ENCODE measurements at places on chromosomes 3 and 15.

DNA sequence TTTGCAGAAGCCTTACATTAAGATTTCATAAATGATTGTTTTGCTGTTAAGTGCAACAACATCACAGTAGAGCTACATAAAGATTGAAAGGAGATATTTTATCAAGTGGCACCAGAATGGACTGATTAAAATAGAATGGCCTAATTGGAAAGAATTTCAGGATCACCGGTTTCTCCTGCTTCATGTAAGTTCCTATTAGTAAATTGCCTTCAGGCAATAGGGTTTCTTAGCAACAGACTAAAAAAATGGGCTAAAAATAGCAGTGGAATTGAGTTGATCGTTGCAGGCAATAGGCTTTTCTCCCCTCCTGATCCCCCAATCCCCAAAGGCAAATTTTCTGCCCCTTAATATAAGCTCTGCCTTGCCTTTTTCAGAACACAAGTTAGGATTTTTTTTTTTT, 917 bp downstream of the LNP1 start:
- no peak for DNase-seq

DNA sequence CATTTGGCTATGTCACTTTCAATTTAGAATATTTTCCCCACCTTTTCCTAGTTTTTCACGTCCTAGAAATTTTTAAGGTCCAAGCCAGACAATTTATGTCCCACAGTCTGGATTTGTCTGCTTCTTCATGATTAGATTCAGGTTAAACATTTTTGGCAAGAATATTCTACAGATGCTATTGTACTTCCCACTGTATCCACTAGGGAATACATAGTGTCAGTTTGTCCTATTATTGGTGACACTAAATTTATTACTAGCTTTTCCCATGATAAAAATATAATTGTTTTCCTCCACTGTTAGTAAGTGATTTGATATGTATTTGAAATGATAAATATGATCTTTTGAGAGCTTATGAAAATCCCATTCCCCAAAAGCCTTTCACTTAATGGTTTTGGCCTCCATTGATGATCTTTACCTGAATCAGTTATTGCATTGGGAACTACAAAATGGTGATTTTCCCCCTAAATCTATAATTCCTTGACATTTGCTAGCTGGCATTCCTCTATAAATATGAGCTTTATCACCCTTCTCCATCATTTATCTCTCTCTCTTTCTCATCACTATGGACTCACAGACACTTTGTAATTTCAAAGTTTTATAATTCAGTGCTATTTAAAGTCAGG, 8.3 kb downstream of the ARL14 start:
- DNase-seq: no peak

DNA sequence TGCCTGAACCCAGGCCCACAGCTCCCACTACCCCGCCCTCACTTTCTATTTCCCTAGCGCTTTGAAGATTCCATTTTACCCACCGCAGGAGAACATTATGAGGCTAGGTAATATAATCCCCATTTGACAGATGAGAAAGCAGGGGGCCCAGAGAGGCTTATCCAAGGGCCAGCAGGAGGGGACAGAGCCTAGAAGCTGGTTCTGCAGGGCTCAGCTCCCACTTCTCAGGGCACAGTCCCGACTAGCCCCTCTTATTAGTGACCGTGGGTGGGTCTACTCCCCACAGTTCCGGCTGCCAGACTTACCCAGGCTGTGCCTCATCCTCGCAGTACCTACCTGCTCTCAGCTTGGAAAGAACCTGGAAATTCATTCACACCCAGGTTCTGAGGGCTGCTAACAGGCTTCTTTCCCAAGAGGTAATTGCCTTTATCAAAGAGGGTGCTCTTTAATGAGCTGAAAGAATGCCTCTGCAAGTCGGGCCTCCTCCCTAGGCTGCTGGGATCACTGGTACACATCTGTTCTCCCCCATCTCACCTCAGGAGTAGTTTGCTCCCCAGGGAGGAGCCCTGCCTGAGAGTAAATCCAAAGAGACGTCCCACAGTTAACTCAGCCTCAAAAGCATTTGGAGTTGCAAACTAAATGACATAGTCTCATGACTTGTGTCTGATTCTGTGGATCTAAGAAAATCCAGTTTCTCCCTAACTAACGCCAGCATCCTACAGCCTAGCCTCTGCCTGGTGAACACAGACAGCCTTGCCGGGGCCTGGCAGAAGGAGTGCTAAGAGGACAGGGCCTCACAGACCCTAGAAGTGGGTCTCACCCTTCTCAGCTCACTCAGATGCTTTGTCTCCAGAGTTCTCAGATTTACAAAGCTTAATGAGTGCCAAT, 125.0 kb downstream of the CHSY1 start:
- no peak for DNase-seq

- DNase-seq: no peak
Measured at GRCh38 chr3:22115581-22115980, 364.6 kb upstream of the ZNF385D start.

DNA sequence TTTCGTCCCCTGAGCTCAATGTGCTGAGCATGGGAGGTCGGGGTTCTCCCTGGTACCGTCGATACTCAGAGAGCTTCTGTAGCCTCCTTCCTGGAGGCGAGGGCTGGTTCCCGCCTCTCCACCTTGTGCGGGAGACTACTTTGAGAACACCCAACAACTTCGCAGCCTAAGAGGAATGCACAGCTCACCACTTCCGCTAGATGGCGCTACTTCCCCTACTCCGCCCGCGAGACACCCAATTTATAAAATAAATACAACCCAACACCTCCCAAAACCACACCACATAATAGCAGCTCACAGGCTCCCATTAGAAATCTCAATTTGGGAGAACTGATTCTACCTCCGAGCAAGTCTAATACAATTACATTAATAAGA, 1.2 kb downstream of the RGMA start:
- DNase-seq: peak; percentile 35

DNA sequence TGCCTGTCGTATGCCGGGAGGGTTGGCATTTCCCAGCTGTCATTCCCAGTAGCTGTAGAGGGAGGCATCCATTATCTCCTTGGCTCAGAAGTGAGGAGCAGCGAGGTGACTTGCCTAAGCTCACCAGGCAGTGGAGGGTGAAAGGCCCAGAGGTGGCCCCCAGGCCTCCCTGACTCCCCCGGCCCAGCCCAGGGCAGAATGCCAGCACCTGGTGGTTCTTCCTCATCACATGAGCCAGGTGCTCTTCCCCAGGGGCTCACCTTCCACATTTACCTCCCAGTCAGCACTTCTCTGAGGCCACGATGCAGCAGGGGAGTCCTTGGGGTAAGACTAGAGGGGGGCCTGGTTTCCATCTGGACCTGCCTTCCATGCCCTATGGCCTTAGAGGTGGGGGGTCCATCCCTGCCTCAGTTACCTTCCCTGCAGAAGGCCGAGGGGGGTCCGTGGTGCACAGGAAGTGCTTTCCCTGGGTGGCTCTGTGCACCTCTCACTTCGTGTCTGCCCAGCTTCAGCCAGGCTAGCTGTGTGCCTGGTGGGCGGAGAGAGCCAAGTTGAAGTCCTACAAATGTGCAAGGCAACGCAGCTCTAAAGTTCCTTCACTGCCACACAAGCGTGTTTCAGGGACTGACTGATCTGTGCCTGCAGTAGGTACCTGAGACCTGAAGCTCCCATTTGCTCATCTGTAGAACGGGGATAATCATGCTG, 70.3 kb upstream of the PLXNA1 start:
- no peak for DNase-seq

DNA sequence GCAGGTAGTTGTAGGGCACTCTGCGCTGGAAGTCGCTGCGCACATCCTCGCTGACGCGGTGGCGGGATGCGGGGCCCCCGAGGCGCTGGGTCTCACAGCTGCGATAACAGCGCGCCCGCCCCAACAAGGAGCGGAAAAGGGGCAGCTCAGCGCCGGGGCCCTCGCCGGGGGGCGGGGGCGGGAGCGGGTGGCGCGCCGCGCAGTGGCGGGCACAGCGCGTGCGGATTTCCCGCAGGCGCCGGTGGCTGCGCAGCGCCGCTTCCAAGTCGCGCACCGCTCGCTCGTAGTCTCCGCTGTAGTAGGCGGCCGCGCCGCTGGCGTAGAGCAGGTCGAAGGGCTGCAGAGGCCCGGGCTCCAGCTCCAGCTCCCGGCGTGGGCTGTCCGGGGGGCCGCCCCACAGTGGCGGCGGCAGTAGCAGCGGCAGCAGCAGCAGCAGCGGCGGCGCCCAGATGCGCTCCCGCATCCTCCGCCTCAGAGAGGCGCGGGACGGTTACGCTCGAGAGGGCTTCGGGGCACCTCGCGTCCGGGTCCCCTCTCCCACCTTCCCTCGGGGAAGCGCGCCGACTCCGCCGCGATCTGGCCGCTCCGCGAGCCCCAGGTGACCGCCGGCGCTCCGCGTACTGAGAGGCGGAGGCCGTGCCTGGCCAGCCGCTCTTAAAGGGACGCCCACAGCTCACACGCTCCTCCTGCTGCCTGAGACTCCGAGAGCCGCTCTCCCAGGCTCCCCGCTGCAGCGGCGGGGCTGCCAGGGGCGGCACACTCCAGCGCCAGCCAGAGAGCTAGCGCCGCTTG, at the start of gene P3H2:
TSS of gene P3H2 (minus strand) at position 629 of the 792 bp plus-strand sequence. CDS start at position 463, 166 bp downstream.
- DNase-seq: peak; percentile 24

DNA sequence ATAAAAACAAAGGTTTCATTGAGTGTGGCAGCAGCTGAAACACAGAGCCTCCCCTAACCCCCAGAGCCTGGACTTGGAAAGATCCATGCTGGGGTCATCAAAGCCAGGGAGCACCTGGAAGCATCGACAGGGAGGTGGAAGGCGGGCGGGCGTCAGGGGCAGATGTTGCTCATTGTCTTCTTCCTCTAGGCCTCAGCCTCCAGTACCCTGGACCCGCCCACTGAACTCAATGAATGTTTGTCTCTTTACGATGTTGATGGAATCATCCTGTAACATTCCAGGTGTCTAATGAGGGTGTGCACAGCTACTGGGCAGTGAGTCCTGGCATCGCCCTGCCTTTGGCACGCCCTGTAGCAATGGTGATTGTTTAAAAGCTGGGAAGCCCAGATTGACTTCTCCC, 9.8 kb downstream of the GP5 start:
- no peak for DNase-seq

DNA sequence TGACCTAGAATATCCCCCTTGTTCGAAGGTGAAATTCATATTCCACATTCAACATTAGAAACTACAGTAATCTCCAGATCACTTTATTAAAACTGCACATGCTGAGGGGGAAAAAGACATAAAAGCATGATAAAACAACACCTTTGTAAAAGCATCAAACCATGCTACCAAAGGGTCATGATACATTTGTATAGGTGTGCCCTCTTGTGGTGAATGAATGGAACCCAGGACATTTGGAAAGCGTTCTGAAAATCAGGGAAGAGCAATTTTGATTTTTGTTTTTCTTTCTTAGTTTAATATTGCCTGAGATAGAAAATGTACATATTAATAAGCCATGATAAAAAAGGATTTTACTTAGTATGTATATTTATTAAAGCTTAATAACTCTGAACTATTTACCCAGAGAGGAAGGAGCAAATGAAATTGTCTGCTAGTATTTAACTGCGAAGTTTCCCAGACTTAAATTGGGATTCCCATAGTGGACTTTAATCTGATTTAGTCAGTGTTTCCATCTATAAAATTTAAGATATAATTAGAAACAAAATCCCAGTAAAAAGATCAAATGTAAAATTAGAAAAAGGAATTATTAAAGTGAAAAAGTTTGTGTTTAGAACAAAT, 105.8 kb upstream of the ARL6 start:
- no peak for DNase-seq

- no peak for DNase-seq
Measured at GRCh38 chr15:75460646-75461045, 9.2 kb upstream of the SIN3A start.

DNA sequence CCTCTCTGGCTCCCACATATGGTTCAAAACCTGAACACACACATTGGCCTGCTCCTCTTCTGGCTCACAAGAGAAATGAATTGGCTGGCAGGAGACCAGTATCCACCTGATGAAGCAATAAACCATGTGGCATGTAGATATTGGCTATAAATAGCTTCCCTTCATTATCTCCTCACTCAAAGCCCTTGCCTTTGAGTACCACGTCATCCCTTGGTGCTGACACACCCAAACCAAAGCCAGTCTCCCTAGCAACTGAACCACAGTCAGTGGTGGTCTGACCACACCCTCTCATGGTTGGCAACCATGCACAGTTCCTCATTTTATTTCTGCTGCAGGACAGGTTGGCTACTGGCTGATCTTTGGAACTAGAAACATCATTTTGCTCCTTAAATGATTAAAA, 98.8 kb downstream of the ZNF621 start:
- DNase-seq: peak; percentile 16

GRCh38 chr15:41904541-41905005, 10.7 kb upstream of the SPTBN5 start:
- peak; percentile 31 for DNase-seq

GRCh38 chr15:85580879-85581278, 200.5 kb downstream of the AKAP13 start:
- peak; percentile 77 for DNase-seq

GRCh38 chr15:57377478-57377847, 1.2 kb downstream of the CGNL1 start:
- no peak for DNase-seq

DNA sequence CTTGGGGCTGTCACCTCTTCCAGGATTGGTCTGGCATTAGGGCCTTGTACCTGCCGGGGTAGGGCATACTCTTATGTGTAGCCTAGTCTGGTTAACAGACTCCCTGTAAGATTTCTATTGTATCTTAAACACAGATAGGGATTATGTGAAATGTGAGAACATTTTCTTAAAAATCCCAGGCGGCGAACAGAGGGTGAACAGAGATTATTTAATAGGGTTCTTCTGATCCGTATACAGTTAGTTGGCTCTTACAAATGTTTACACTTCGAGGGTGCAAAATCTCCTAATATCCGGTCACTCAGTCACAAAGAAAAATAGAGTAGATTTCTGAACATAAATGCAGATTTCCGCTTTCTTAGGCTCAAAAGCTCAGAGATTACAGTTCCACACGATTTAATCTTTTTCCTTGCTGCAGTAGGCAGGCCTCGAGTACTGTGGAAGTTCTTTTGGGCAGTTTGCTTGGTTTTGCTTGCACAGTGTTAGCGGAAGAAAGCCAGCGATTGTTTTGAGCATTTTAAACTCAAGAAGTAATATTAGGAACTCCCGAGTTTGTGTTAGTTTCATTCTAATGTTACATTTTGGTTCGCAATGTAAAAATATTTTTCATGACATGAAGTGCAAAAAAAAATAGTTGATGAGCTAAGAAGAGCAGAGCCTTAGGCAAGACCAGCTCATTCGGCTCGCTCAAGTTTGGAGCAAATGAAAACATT, 993 bp downstream of the PLCL2 start:
- DNase-seq: no peak

All from bone marrow (tissue), 2 donors.